ENCODE measurements at places on chromosomes 11 and 22.
A peak's percentile ranks its signal among the peaks of the same experiment; 100 is the strongest.

- DNase-seq, result no peak
Measured at GRCh38 chr11:47258317-47258902, 614 bp downstream of the NR1H3 start.

DNA sequence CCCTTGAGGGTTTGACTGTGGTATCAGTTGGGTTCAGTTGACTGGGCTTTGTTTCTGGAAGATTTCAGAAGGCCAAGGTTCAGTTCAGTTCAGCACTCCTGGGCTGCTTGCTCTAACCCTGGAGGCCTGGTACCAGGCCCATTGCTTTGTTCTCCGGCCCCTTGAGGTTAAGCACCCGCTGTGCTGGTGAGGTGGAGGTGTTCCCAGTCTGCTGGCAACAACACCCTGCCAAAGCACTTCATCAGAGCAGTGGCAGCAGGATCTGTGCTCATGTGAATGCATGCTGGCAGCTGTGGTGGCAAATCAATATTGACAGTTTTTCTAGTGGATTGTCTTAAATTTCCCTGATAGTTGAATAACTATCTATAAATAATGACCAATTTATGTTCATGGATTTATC lies 3.8 kb upstream of the SCGB1D1 start:
- DNase-seq, result no peak

DNA sequence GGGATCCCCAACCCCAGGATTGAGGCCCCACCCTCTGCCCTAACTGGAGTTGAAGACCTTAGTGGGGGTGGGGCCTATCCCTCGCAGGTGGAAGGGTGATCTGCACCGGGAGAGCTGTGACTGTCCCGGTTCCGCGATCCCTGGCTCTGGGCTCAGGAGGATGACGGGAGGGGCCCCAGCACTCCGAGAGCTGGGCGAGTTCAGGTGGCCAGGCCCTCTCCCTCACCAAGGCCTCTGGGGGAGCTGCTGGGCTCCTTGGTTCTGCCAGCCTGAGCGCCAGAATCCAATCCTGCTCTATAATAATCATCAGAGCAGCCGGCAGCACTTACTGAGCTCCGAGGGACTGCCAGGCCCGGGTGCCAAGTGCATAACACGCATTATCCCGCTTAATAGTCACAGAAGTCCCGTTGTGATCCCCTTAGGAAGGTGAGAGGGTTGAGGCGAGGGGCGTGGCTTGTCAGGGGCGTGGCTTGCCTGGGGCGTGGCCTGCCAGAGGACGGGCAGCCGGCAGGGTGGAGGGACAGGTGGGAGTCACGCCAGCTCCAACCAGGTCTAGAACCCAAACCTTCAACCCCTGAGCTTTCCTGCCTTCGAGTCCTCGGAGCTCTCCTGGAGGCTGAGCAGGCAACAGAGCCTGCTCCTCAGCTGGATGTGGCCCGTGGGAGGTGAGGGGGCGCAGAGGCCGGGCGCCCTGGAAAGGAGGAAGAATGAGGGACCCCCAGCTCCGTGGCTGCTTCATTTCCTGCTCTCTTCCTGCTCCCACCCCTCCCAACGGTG lies 7.3 kb upstream of the SYT7 start:
- DNase-seq, result peak; percentile 13

GRCh38 chr11:13103962-13104554 lies 94.9 kb downstream of the RASSF10 start:
- DNase-seq, result no peak
